ENCODE measurements at places on chromosomes 4 and X.

GRCh38 chr4:25377572-25378436, 741 bp downstream of the ANAPC4 start:
- DNase-seq, result no peak

GRCh38 chrX:41382714-41383645, 49.0 kb downstream of the DDX3X start:
- DNase-seq, result no peak

- DNase-seq, result no peak
Measured at GRCh38 chr4:121112530-121112929, 40.2 kb upstream of the NDNF start.

DNA sequence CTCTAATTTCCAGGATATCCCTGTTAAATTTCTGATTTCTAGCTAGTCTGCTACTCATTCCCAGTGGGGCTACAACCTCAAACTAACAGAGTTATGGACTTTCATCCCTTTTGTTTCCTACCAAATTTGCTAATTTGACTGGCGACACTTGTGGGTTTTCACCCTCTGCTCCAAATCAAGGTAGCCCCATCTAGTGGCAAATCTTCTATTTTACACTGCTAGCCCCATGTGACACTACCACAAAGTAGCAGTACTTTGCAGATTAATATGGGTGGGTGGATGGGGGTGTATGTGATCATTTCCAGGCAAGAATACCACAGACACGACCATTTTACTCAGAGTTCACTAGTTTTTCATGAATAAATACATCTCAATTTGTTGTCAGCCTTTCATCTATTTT, 150.3 kb downstream of the MSL3 start:
- DNase-seq, result no peak

DNA sequence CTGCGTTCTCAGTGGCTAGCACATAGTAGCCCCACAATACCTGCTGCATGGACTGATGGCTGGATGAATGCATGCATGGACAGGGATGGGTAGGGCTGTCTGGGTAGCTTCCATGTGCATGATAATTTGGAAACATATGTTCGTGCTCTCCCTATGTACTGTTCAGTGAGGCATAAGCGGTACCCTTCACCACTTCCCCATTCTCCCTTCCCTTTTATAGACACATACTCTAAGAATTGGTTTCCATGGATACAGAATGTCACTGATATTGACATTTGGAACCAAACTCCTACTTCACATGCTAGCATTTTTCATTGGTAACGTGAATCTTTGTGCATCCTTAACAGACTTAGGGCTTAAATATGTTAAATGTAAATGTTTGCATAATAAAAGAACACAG, 20.4 kb downstream of the USP46 start:
- no peak for DNase-seq

- DNase-seq, result no peak
Measured at GRCh38 chr4:147312376-147313046, 168.4 kb upstream of the EDNRA start.

DNA sequence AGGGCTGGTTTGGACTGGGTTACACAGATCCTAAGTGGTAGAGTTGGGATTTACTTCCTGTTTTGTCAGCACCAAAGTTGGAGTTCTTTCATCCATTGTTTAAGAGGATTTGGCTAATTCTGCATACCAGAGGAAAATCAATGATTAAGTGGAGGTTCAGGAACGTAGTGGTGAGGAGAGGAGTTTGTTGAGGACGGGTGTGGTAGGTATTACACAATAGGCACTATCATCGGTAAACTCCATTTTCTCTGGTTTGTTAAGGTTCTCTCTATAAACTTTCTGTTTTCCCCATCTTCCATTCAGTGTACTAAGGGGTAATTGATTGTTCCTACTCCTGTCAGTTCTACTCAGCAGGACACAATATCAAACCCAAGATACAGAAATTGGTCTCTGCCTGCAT, 107.5 kb upstream of the VCX2 start:
- no peak for DNase-seq

GRCh38 chrX:115284877-115285276, 4.6 kb upstream of the LUZP4 start:
- no peak for DNase-seq

- no peak for DNase-seq
Measured at GRCh38 chr4:1082215-1083182, 30.9 kb downstream of the RNF212 start.

DNA sequence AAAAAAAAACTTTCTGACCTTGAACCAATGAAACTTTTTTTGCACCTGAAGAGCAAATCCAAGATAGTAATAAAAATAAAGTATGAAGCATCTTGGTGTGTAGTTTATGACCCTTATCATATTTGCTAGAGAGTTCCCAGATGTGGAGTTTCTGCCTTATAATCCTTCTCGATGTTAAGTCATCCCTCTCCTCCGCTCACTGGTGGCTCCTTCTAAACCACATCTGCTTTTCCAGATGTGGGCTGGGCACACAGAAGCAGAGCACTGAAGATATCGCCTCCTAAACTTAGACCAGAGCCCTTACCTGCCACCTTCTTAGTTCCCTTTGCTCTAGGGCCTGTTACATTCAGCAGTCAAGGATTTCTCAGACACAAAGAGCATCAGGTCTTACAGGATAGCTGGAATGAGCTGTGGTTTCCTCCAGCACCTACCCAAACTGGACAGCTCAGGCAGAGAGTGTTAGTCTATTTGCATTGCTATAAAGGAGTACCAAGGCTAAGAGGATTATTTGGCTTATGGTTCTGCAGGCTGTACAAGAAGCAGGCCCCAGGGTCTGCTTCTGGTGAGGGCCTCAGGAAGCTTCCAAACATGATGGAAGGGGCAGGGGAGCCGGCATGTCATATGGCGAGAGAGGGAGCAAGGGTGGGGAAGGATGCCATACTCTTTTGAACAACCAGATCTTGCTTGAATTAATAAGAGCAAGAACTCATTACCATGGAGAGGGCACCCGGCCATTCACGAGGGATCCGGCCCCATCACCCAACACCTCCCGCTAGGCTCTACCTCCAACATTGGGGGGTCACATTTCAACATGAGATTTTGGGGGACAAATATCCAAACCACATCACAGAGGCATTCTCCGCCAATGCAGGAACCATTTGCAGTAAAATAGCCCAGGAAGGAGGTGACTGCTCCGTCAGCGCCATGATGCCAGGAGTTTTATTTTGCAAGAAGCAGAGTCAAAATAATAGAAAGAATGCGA, 75.6 kb upstream of the HELT start:
- DNase-seq, result no peak

- DNase-seq, result no peak
Measured at GRCh38 chr4:54085284-54085683, 14.7 kb upstream of the GSX2 start.

DNA sequence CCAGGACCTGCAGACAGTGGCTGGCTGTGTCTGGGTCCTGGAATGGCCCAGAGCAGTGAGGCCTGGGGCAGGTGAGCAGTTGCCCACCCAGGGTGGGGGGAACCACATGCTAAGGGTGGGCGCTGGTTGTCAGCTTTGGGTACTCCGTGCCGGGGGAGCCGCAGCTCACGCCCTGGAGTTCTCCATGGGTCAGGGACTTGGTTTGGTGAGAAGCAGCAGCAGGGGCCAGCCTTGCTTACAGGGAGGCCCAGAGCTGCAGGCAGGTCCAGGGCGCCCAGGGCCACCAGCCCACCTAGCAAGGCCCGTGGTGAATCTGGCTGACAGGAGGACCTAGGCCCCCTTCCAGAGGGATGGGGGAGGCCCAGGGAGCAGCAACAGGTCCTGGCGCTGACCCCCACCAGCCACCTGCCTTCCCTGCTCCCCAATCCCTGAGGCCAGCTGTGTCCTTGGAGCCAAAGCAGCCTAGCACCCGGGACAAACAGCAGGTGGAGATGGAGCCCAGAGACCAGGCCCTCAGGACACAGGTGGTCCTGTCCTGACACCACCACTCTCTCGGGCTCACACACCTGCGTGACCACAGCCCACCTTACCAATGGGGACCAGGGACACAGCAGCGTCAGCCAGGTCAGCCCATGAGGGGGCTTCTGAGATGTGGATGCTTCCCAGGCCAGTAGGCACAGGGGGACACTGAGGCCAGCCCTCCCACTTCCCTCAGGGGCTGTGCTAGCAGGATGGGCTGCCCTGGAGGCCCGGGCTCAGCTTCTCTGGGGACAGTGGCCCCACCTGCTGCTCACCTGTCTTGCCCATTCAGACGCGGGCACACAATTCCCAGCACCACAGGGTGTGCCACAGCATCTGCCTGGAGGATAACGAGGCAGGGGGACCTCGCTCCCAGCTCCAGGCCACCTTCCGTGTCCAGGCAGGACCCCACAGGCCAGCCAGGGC, 3.5 kb downstream of the MXD4 start:
- no peak for DNase-seq

DNA sequence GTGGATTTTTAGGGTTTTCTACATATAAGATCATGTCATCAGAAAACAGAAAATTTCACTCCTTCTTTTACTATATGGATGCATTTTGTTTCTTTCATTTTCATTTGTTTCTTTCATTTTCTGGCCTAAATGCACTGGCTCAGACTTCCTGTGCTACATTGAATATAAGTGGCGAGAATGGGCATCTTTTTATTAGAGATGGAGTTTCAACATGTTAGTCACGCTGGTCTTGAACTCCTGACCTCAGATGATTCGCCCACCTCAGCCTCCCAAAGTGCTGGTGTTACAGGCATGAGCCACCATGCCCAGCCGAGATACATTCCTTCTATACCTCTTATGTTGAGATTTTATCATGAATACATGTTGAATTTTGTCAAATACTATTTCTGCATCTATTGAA, 61.8 kb downstream of the BRWD3 start:
- no peak for DNase-seq

- no peak for DNase-seq
Measured at GRCh38 chrX:153876112-153876491, 9.9 kb downstream of the L1CAM start.

DNA sequence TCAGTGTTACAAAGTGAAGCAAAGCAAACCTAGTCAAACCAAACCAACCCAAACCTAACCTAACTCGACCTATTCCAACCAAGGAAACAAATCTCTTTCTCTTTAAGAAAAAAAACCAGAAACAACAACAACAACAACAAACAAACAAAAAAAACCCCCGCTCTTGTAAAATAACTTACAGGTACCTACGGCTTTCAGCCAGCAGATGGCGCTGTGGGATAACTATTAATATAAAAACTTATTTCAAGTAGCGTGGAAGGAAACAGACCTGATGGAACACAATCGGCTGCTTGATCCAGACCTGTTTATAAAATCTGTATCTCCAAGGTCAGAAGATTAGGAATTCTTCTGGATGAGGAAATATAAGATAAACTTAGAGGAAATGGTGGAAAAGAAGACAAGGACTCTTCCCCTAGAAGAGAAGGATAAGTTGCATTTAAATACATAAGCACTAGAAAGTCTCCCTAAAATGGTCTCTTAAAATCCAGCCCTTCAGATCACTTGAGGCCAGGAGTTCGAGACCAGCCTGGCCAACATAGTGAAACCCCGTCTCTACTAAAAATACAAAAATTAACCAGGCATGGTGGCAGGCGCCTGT, 34.4 kb upstream of the CDKL5 start:
- no peak for DNase-seq

- no peak for DNase-seq
Measured at GRCh38 chrX:17377795-17378194, 2.8 kb downstream of the NHS start.

DNA sequence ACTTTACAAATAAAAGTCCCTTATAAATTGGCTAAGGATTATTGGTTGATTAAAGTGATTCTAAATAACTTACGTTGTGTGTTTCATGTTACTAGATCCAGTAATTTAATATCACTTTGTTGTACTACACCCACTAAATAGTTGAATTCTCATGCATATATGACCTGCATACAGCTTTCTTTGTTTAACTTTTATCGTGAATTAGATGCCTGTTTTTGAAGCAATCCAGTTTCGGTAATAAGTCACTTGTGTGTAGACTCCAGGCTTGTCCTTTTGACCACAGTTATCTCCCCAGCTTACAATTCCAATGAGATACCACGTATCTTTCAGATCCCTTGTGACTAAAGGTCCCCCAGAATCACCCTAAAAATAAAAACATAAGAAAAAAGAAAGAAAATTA, 27.3 kb upstream of the TMPRSS11D start:
- no peak for DNase-seq

DNA sequence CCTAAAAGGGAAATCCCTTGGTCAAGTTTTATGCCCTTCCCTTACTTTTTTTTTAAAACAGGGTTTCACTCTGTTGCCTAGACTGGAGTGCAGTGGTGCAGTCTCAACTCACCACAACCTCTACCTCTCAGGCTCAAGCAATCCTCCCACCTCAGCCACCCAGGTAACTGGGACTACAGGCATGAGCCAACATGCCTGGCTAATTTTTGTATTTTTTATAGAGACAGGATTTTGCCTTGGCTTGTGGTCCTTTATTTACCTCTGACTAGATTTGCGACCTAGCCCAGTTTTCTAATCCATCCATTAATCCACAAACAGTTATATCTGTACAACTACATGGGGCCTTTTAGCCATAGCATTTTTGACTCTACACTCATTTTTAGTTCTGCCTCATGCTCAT, 23.7 kb downstream of the CDS1 start:
- DNase-seq, result no peak

- DNase-seq, result no peak
Measured at GRCh38 chr4:15425520-15425919, 2.3 kb upstream of the C1QTNF7 start.

GRCh38 chr4:100679926-100680325, 162.1 kb upstream of the EMCN start:
- DNase-seq, result no peak

DNA sequence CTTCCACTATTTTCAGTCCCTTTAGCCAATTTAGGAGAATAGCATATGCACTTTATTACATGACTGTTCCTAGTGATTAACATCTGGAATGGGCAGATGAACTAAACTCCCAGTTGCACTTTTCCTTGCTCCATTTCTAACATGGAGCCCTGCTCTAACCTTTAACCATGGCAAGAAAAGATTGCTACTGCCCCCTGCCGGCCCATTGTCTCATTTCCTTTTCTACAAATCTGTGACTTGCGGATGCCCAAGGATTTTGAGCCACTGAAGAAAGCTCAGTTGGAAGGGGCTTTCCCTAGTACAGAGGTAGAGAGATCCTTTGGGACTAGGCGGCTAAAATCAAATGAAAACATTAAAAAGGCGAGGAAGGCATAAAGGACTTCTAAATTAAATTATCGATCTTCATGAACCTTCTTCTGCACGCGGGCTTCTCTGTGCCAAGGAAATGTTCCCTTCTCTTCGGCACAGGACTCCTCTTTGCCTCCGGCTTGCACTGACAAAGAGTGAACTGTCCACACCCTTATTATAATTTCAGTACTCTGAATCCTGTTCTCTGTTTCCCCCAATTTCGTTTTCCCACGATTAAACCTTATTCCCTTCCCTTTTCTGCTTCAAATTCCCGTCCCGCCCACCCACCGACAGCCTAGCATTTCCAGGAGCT, 577 bp upstream of the GLRA2 start:
- DNase-seq, result peak; percentile 28

DNA sequence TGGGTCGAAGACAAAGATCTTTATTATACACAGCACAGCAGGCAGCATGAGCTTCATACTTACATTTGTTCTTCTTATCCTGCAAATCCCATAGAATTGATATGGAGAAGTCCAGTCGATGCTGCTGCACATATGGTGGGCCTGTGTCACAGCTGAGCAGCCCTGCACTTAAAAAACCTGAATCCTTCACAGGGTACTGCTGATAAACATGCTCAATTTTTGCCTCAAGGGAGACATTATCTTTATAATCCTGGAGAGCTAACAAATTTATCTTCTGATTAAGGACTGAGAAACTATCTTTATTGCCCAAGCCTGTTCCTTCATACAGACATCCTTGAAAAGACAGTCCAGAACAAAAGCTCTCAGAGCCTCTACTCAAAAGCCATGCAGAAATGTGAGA, 434.4 kb upstream of the FAM47C start:
- no peak for DNase-seq
